ENCODE measurements at places on chromosomes 12 and 14. TPM values are rescaled to one million over a fixed set of nuclear protein-coding genes. Genes with fewer than 3 reads are reported as not detected.

The SPIC gene
- not detected for total RNA-seq

The TSPAN11 gene
- not detected for total RNA-seq

The PDZRN4 gene
- total RNA-seq = not detected

The KIAA0586 gene
- total RNA-seq = 14.5 TPM

The PLCZ1 gene
- not detected for total RNA-seq

The SLC24A4 gene
- under 0.01 TPM for total RNA-seq

All from airway epithelial cell (primary cell).